ENCODE measurements at places on chromosomes 2 and 18. TPM values are rescaled to one million over a fixed set of nuclear protein-coding genes. Genes with fewer than 3 reads are reported as not detected.
A peak's percentile ranks its signal among the peaks of the same experiment; 100 is the strongest.

GRCh38 chr18:63258749-63259566, 60.6 kb downstream of the BCL2 start:
- no peaks in the 10 kb centered on the region for H3K27me3 ChIP-seq
- DNase-seq = no peak
- no peaks in the 10 kb centered on the region for H3K36me3 ChIP-seq
- no peak overlapping the region for H3K4me3 ChIP-seq
- H3K27ac ChIP-seq = no peak overlapping the region

GRCh38 chr2:33788044-33788443, 188.9 kb upstream of the FAM98A start:
- no peak overlapping the region for H3K4me3 ChIP-seq
- H3K36me3 ChIP-seq = no peaks in the 10 kb centered on the region
- H3K4me1 ChIP-seq = peaks cover 4% of the 10 kb centered on the region
- H3K27me3 ChIP-seq = no peaks in the 10 kb centered on the region
- DNase-seq = peak; percentile 83

- H3K27me3 ChIP-seq = no peaks in the 10 kb centered on the region
- no peak for DNase-seq
- H3K4me1 ChIP-seq = no peaks in the 10 kb centered on the region
- no peaks in the 10 kb centered on the region for H3K36me3 ChIP-seq
- no peak overlapping the region for H3K4me3 ChIP-seq
Measured at GRCh38 chr2:156005999-156006712, 326.4 kb downstream of the NR4A2 start.

DNA sequence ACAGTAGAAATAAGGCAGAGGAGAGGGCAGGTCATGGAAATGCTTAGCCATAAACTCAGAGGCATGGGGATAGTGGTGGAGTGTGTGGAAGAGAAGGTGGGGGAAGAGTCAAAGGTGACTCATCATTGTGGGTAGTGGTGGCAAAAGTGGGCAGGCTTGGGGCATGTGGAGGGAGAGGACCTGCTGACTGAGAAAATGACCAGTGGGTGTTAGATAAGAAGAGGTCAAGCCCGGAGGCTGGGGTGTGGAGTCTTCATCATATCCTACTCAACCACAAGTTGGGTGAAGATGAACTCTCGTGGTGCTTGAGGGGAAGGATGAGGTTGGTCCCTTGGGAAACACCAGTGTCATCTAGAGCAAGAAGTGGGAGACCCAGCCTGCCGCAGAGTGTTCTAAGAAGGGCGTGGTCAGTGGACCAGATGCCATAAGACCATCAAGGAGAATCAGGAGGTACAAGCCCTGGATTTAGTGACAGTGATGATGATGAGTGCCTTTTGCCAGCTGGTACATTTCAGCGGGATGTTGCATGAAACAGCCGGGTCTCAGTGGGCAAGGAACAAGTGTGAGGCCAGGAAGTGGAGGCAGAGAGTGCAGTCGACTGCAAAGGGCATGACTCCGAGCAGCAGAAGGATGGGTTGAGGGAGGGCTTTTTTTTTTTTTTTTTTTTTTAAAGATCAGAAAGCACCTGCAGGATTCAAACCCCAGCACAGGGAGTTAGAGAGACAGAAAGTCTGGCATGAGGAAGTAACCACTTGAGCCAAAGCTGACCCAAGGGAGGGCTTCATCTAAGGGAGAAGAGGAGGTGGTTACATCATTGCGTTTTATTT, 122.6 kb upstream of the SPRED2 start:
- H3K27ac ChIP-seq = no peak overlapping the region
- no peak overlapping the region for H3K4me3 ChIP-seq
- no peak for DNase-seq
- peaks cover 4% of the 10 kb centered on the region for H3K4me1 ChIP-seq

GRCh38 chr2:23824777-23825212, 102.1 kb downstream of the ATAD2B start:
- no peaks in the 10 kb centered on the region for H3K36me3 ChIP-seq
- no peaks in the 10 kb centered on the region for H3K27me3 ChIP-seq
- H3K4me1 ChIP-seq = no peaks in the 10 kb centered on the region

- peaks cover 3% of the 10 kb centered on the region for H3K4me1 ChIP-seq
- no peak for DNase-seq
- no peaks in the 10 kb centered on the region for H3K27me3 ChIP-seq
- no peak overlapping the region for H3K4me3 ChIP-seq
- no peaks in the 10 kb centered on the region for H3K36me3 ChIP-seq
- H3K27ac ChIP-seq = no peak overlapping the region
Measured at GRCh38 chr2:58572731-58573130, 331.6 kb upstream of the FANCL start.

The DNAJC5G gene
- not detected for total RNA-seq

- no peak for DNase-seq
- no peak overlapping the region for H3K4me3 ChIP-seq
- H3K36me3 ChIP-seq = no peaks in the 10 kb centered on the region
- H3K27me3 ChIP-seq = no peaks in the 10 kb centered on the region
Measured at GRCh38 chr2:69226903-69227302, 160.1 kb downstream of the GFPT1 start.

GRCh38 chr2:65153515-65153914, 23.6 kb upstream of the RAB1A start:
- H3K27ac ChIP-seq = no peak overlapping the region
- H3K4me3 ChIP-seq = no peak overlapping the region
- H3K27me3 ChIP-seq = no peaks in the 10 kb centered on the region
- H3K36me3 ChIP-seq = no peaks in the 10 kb centered on the region

The RIT2 gene
- not detected for total RNA-seq

- no peak for DNase-seq
- H3K27ac ChIP-seq = no peak overlapping the region
- H3K4me3 ChIP-seq = no peak overlapping the region
- no peaks in the 10 kb centered on the region for H3K36me3 ChIP-seq
- no peaks in the 10 kb centered on the region for H3K27me3 ChIP-seq
- no peaks in the 10 kb centered on the region for H3K4me1 ChIP-seq
Measured at GRCh38 chr2:224658780-224659405, 57.3 kb downstream of the CCDC195 start.

The ZBTB7C gene
- 1.4 TPM for total RNA-seq

DNA sequence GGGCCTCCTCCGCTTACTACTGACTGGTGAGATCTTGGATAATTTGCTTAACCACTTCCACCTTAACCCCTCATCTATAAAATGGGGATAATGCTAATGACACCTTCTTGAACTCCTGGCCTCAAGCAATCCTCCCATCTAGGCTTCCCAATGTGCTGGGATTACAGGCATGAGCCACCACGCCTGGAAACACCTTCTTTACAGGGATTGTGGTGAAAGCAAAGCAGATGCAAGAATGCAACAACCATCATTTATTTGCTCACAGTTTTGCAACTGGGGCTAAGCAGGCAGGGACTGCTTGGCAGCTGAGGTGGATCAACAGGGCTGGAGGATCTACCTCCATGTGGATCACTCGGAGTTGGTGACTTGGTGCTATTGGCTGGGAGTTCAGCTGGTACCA, 76.2 kb upstream of the ZNF532 start:
- DNase-seq = peak; percentile 54
- H3K27ac ChIP-seq = peak overlapping the region; percentile 67
- H3K4me3 ChIP-seq = no peak overlapping the region
- no peaks in the 10 kb centered on the region for H3K36me3 ChIP-seq

- no peak overlapping the region for H3K27ac ChIP-seq
- DNase-seq = peak; percentile 61
- H3K4me1 ChIP-seq = peaks cover 18% of the 10 kb centered on the region
- H3K36me3 ChIP-seq = no peaks in the 10 kb centered on the region
- H3K27me3 ChIP-seq = no peaks in the 10 kb centered on the region
Measured at GRCh38 chr2:200966770-200967169, 3.3 kb upstream of the ORC2 start.

DNA sequence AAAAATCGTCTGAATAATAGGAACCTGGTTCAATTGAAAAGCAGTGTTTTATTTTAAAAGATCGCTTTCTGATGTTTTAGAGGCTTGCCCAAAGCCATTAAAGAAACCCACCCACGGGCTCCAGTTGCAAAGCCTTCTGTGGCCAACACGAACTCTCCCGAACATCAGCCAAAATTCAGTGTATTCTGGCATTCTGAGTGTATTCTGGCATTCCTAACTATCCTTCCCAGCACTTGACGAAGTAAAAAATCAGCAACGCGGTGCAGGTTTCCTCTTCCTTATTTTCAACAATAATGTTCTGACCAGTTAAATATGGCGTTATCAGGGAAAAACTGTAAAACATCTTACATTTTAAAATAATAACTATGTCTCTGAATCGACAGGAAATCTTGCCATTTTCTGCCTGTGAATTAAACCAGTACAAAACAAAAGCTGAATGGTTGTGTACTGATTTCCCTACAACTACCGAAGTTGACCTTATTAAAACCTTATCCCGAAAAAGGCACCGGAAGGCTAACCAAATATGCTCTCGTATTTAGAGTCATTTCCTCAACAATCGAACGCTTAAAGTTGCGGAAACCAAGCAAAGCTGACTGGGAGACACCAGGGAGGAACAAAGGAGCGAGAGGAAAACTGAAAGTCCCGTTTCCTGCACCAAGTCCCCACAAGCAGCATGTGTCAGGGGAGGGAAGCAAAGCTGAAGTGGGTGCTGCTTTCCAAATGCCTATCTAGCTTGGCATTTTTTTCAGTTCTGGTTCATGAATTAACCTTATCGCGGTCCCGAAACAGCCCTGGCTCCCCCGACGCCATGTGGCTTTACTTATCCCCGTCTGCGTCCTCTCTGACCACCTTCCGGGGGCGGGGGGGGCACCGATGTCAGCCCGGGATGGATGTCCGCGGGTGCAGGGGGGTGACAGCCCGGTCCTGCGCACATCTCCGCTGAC, 44.3 kb downstream of the ZNF516 start:
- H3K36me3 ChIP-seq = no peaks in the 10 kb centered on the region
- peak overlapping the region; percentile 90 for H3K27ac ChIP-seq
- DNase-seq = peak; percentile 70
- H3K4me3 ChIP-seq = peak overlapping the region; percentile 68
- no peaks in the 10 kb centered on the region for H3K27me3 ChIP-seq

- peaks cover 3% of the 10 kb centered on the region for H3K4me1 ChIP-seq
- H3K27me3 ChIP-seq = peaks cover 2% of the 10 kb centered on the region
- H3K36me3 ChIP-seq = no peaks in the 10 kb centered on the region
- no peak for DNase-seq
- no peak overlapping the region for H3K4me3 ChIP-seq
- H3K27ac ChIP-seq = no peak overlapping the region
Measured at GRCh38 chr2:124024561-124025170, 421 bp upstream of the CNTNAP5 start.

GRCh38 chr2:145812165-145812554, 1292.2 kb upstream of the ZEB2 start:
- H3K36me3 ChIP-seq = no peaks in the 10 kb centered on the region
- no peaks in the 10 kb centered on the region for H3K27me3 ChIP-seq
- DNase-seq = peak; percentile 53
- peaks cover 10% of the 10 kb centered on the region for H3K4me1 ChIP-seq

The ASTL gene
- not detected for total RNA-seq

The SLC11A1 gene
- total RNA-seq = not detected

DNA sequence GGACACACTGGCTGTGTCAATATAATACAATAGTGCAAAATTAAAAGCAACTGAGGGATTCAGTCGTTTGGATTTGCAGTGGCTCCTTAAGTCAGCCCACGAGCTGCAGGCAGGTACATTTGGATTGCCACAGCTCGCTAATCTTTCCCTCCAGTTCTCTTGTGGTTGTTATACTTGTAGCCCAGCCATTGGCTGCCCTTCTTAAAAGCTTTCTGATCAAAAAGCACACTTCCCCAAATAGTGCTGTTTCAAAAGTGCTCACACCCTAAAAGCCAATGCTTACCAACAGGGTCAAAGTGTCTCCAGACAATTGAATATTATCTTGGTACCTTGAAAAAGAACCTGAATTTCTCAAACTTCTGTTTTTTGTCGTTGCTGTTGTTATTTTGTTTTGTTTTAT, 404.7 kb upstream of the FAM98A start:
- no peaks in the 10 kb centered on the region for H3K27me3 ChIP-seq
- H3K4me3 ChIP-seq = no peak overlapping the region
- H3K4me1 ChIP-seq = no peaks in the 10 kb centered on the region

GRCh38 chr2:38099099-38100028, 23.4 kb upstream of the CYP1B1 start:
- H3K4me1 ChIP-seq = peaks cover 26% of the 10 kb centered on the region
- H3K27ac ChIP-seq = no peak overlapping the region
- H3K36me3 ChIP-seq = no peaks in the 10 kb centered on the region
- no peaks in the 10 kb centered on the region for H3K27me3 ChIP-seq
- H3K4me3 ChIP-seq = no peak overlapping the region
- no peak for DNase-seq

DNA sequence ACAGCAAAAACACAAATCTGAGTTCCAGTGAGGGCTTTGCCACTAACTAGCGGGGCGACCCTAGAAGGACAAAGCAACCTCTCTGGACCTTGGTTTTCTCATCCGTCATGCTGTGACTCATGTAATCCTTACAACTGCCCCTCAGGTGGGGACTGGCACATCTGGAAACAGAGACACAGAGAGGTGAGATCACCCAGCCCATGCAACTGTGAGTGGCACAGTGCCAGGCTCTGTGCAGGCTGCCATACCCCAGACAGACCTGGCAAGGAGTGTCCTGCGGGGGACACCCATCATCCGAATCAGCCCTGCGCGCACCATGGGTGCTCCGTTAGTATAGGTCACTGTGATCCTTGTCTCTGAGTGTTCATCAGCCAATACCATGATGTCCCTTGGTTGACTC, 198.3 kb downstream of the SMAD7 start:
- no peak for DNase-seq
- peaks cover 5% of the 10 kb centered on the region for H3K4me1 ChIP-seq
- no peak overlapping the region for H3K4me3 ChIP-seq

Data from astrocyte (in vitro differentiated cells and primary cell).